ENCODE measurements at places on chromosomes 2 and 18. TPM values are rescaled to one million over a fixed set of nuclear protein-coding genes. Genes with fewer than 3 reads are reported as not detected.

- H3K4me1 ChIP-seq, result no peaks in the 10 kb centered on the region
- H3K27ac ChIP-seq, result no peak overlapping the region
- H3K4me3 ChIP-seq, result no peak overlapping the region
- no peaks in the 10 kb centered on the region for H3K36me3 ChIP-seq
- DNase-seq, result no peak
Observed at GRCh38 chr2:175552902-175553301, 371.4 kb upstream of the ATP5MC3 start.

DNA sequence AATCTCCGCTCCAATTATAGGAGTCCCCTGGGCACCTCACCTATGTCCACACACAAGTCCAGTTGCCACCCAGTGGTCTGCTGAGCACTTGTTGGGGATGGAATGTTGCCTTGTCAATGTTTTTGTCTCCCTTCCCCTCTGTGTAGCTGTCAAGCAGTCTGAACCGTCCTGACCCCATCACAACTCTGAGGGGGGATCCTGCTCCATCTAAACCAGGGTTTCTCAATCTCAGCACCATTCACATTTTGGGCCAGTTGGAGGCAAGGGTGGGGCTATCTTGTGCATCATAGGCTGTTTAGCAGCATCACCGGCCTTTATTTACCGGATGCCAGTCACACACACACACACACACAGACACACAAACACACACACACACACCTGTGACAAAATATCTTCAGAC is 53.0 kb downstream of the CYP26B1 start:
- DNase-seq, result no peak
- no peaks in the 10 kb centered on the region for H3K27me3 ChIP-seq
- no peaks in the 10 kb centered on the region for H3K4me1 ChIP-seq
- no peaks in the 10 kb centered on the region for H3K36me3 ChIP-seq
- no peak overlapping the region for H3K27ac ChIP-seq

DNA sequence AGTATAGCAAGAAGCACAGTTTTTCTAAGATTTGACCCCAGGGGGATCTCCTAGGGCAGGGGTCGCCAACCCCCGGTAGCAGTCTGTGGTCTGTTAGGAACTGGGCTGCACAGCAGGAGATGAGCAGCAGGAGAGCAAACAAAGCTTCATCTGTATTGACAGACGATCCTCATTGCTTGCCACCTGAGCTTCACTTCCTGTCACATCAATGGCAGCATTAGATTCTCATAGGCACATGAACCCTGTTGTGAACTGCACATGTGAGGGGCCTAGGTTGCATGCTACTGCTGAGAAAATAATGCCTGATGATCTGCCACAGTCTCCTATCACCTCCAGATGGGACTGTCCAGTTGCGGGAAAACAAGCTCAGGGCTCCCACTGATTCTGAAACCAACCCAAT is 136.2 kb downstream of the RGPD3 start:
- no peaks in the 10 kb centered on the region for H3K27me3 ChIP-seq
- H3K4me1 ChIP-seq, result no peaks in the 10 kb centered on the region
- H3K36me3 ChIP-seq, result no peaks in the 10 kb centered on the region
- no peak overlapping the region for H3K27ac ChIP-seq
- no peak overlapping the region for H3K4me3 ChIP-seq

- no peaks in the 10 kb centered on the region for H3K4me1 ChIP-seq
- H3K27me3 ChIP-seq, result no peaks in the 10 kb centered on the region
- H3K4me3 ChIP-seq, result no peak overlapping the region
- no peak for DNase-seq
Observed at GRCh38 chr2:191459158-191459557, 214.0 kb downstream of the MYO1B start.

DNA sequence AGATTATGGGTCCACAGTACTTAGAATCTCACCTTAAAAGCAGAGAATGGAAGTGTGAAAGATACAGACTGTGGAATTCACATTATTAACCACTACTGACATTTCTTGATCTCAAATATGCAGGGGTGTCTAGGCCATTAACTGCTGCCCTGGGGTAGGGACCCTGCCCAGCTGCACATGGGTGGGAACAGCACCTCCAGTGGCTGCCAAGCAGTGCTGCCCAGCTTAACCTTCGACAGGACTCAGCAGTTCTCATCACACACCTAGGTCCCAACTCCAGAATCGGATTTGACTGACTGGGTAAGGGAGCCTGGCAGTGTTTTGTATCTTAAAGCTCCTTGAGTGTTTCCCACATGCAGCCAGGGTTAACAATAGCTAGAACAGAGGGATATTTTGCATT is 14.9 kb downstream of the ERFE start:
- H3K27me3 ChIP-seq, result no peaks in the 10 kb centered on the region
- DNase-seq, result no peak
- H3K36me3 ChIP-seq, result peaks cover 68% of the 10 kb centered on the region
- no peak overlapping the region for H3K27ac ChIP-seq
- no peak overlapping the region for H3K4me3 ChIP-seq

DNA sequence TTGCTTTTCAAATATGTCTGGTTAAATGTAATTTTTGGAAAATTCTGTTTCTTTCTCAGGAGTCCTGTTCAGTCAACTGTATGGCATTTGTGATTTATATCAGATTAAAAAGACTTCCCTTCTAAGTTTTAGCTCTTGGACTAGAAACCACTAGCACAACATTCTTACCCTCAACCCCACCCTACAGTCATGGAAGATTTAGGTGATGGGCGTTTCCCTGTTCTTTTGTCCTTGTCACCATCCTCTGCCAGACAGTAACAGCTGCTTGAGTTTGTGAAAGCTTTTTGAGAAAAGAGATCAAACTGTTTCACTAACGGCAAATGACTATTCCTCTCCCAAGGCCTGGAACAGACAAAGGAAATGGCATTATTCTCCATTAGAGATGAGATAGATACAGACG is 31.8 kb downstream of the SERPINB5 start:
- no peak overlapping the region for H3K4me3 ChIP-seq
- H3K27ac ChIP-seq, result no peak overlapping the region
- H3K27me3 ChIP-seq, result no peaks in the 10 kb centered on the region
- H3K4me1 ChIP-seq, result no peaks in the 10 kb centered on the region

DNA sequence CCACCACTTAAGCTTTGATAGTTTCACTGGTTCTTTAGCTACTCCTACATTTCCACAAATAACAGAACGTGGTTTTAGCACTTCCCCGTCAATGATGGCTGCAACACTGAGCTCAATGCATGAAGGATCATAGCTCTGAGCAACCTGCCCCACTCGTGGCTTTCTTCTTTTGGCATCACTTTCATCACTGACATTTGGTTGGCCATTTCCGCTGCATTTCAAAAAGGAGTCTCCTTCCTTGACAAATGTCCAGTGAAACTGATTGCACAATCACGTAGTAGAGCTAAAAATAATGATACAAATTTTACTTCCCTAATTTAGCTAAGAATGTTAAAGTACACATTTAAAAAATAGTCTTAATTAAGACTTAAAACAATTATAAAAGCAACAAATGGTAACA is 205.2 kb upstream of the HDAC4 start:
- no peak overlapping the region for H3K4me3 ChIP-seq
- H3K4me1 ChIP-seq, result no peaks in the 10 kb centered on the region
- no peak for DNase-seq
- no peaks in the 10 kb centered on the region for H3K36me3 ChIP-seq
- no peak overlapping the region for H3K27ac ChIP-seq

- no peak overlapping the region for H3K4me3 ChIP-seq
- no peak overlapping the region for H3K27ac ChIP-seq
- H3K27me3 ChIP-seq, result no peaks in the 10 kb centered on the region
- no peaks in the 10 kb centered on the region for H3K4me1 ChIP-seq
Observed at GRCh38 chr2:105969552-105969951, 224.5 kb downstream of the UXS1 start.

- no peak overlapping the region for H3K4me3 ChIP-seq
- no peaks in the 10 kb centered on the region for H3K4me1 ChIP-seq
Observed at GRCh38 chr2:136069773-136070172, 48.2 kb downstream of the CXCR4 start.

The TRAK2 gene
- 25.8 TPM for total RNA-seq

The APOB gene
- not detected for total RNA-seq

The DSG4 gene
- not detected for total RNA-seq

The LIMS3 gene
- total RNA-seq, result 2.2 TPM
